ENCODE measurements at places on chromosomes 1 and 21.

GRCh38 chr1:166814611-166815010 lies 24.7 kb upstream of the POGK start:
- DNase-seq, result no peak

DNA sequence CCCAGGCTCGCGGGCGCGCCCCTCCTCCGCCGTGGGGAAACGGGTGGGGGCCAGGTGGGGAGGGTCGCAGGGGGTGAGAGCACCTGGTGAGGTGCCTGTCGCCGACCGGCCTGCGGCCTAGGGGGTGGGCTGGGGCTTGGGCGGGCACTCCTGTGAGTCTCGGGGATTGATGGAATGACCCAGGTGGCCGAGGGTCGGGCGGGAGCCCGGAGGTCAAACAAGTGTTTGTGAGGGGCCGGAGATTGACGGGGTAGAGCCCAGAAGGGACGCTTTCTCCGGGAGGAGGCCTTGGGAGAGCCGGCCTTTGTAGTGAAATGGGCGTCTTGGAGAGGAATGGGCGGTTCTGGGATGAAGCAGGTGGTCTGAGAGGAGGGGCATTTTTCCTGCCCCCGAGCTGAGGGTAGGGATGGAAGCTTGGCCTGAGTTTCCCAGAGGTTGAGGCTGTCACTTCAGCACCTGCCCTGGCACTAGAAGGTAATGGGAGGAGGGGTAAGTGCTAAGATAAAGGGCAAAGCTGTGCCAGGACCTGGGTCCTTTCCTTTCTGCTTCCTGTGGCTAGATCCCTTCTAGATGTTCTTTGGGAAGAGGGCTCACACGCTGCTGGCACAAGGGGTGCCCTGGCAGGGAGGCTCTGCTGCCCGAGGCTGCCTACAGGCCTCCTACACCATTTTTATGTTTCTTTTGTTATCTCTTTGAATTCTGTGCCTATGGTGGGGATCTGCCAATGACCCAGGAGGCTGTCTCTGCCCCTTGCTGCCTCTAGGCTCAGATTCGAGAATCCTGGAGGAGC lies 56.1 kb downstream of the NDUFS5 start:
- no peak for DNase-seq

- no peak for DNase-seq
Observed at GRCh38 chr1:32893198-32894018, 7.1 kb downstream of the HPCA start.

- no peak for DNase-seq
Observed at GRCh38 chr1:66374561-66375111, 159.3 kb upstream of the SGIP1 start.

DNA sequence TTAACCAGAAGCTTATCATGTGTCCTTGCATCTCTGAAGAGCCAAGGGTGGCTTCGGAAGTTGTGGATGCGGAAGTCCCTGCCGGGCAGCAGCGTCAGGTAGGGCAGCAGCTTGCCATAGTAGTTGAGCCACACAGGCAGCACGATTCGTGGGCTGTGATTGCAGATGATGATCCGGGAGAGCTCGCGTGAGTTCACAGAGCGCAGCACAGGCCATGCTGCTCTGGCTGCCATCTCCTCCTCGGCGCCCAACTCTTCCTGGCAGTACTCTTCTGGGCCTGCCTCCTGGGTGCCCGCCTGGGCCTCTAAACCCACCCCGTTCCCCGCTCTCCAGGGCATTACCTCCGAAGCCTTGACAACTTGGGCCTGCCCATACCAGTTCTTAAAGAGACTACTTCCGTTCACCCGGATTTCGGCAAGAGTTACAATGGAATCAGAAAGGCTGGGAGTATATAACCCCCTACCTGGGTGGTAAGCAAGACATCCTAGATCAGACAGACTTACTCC lies at the start of gene VHLL:
VHLL (minus strand) TSS at position 456 of the 506 bp plus-strand sequence; CDS start at position 338, 118 bp downstream.
- DNase-seq, result no peak

GRCh38 chr1:215718575-215719287 lies 151.6 kb downstream of the KCTD3 start:
- no peak for DNase-seq

GRCh38 chr21:16377120-16377658 lies 647.4 kb downstream of the USP25 start:
- no peak for DNase-seq

GRCh38 chr1:194256010-194256409 lies 1069.6 kb upstream of the B3GALT2 start:
- DNase-seq, result no peak

DNA sequence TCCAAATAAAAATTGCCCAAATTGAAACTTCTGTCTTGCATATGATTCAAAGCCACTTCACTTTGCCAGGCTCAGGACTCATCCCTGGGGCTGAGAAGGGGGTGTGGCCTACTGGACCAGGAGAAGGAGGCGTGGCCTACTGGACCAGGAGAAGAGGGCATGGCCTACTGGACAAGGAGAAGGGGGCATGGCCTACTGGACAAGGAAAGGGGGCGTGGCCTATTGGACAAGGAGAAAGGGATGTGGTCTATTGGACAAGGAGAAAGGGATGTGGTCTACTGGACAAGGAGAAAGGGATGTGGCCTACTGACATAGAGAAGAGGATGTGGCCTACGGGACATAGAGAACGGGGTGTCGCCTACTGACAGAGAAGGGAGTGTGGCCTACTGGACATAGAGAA lies 405.3 kb downstream of the RRAGC start:
- DNase-seq, result no peak

GRCh38 chr1:2953688-2954285 lies 67.5 kb upstream of the ACTRT2 start:
- no peak for DNase-seq

- DNase-seq, result no peak
Observed at GRCh38 chr1:154578058-154578418, 10.5 kb downstream of the CHRNB2 start.

DNA sequence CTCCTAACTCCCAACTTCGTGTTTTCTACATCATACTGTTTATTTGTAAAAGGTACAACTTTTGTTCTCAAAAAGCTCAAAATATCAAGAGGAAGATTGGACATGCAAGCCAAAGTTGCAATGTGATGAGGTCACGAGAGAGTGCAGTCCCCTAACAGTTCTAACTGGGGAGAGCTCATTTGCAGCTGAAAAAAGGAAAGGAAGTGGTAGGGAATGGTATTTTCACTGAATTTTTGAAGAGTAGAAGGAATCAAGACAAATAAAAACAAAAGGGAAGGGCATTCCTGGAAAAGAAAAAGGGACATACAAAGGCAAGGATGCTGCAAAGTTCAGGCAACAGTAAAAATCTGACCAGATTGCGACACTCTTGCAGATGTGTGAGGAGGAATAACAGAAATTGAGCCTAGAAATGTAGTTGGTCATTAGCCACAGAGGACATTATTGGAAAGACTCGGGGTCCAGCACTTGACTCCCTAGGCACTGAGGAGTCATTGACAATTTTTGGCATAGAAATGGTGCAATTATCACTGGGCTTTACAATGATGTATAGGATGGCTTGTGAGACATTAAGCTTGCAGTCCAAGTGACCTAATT lies 67.9 kb downstream of the TBX15 start:
- no peak for DNase-seq

DNA sequence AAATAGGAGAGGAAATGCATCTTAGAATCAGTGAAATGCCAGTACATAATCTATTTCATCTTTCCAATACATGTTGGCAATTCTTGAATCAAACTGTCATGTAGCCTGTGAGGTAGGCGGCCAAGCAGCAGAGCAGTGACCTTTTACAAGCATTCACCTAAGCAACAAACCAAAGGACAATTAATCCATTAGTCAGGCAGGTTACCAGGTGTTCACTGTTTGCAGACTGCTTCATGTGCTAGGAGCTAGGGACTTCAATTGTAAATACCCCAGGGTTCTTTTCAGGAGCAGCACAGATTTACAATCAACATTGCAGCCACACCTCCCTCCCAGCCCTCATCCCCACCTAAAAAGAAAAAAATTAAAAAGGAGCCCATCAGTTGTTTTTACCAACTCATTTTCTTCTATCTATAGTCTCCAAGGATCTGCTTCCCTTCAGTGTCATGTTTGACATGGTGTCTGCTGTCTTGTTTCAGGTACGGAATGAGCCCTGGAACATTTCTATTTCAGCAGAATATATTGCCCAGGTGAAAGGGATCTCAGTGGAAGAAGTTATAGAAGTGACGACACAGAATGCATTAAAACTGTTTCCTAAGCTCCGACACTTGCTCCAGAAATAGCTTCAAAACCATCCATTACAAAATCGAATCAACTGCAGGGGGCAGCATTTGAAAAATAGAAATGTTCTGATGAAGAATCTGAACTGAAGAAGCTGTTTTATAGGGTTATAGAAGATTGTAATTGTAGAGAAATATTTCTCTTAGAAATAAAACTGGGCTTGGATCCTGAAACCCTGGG lies 23.0 kb downstream of the TATDN3 start:
- DNase-seq, result peak; percentile 67

DNA sequence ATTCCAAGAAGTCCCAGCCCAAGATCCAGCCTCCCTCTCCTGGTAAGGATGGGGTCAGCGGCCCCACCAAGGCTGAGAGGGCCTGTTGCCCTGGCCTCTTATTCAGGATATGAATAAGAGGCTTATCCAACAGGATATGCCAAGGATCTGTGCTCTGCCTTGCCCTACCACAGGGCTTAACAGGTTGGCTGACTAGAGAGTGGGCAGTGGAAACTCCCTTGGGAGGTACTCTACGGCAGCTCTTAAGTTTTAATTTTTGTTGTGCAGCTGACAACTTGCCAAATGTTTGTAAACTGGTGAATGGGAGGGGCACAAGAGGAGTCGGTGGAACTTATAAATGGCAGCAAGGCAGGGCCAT lies 16.5 kb upstream of the PIGV start:
- DNase-seq, result no peak

GRCh38 chr1:33338048-33338439 lies 17.1 kb upstream of the A3GALT2 start:
- DNase-seq, result no peak

GRCh38 chr1:33346927-33347649 lies 26.2 kb upstream of the A3GALT2 start:
- no peak for DNase-seq

DNA sequence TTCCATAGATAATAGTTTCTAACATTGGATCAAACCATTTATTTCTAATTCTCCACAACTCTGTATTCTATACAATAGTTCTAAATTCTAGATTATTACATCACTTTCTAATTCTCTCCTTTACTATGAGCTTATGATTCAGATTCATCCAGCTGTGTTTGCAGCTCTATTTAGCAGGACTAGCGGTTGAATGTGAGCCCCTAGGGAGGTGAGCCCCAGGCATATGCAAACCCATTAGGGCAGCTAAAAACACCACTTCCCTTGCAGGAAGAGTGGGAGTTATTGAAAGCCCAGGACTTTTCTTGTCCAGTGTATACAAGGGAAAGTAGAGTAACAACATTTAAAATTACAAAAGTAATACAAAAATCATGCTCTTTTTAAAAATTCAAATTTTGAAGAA lies 56.9 kb downstream of the KRTAP19-8 start:
- peak; percentile 18 for DNase-seq

- DNase-seq, result no peak
Observed at GRCh38 chr1:173920861-173921260, 3.7 kb upstream of the SERPINC1 start.

DNA sequence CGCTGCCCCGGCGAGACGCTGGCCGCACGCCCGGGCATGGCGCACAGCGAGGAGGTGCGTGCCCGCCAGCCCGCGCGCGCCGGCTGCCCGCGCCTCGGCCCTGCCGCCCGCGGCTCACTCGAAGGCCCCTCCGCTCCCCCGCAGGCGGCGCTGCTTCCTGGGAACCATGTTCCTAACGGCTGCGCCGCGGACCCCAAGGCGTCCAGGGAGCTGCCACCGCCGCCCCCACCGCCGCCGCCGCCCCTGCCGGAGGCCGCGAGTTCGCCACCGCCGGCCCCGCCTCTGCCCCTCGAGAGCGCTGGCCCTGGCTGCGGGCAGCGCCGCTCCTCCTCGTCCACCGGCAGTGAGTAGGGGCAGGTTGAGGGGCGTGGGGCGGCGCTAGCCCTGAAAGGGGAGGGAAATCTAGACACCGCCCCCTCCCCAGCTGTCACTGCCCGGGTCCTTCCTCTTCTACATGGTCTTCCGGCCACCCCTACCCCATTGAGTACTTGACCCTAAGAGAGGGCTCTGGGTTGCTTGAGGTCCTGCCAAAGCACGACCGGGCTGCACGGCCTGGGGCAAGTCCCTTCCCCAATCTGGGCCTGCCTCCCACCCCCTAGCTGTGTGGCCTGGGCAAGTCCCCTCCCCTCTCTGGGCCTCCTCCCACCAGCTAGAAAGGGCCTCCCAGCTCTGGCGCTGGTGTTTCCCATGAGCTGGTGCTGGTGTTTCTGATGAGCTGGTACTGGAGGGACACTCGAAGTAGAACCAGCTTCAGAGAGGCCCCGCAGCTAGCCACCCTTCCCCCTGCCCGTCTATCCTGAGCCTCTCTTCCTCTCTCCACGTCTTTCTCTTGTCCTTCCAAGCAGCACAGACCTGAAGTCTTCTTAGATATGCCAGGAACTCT lies 17.0 kb downstream of the TNFRSF25 start:
- DNase-seq, result no peak

DNA sequence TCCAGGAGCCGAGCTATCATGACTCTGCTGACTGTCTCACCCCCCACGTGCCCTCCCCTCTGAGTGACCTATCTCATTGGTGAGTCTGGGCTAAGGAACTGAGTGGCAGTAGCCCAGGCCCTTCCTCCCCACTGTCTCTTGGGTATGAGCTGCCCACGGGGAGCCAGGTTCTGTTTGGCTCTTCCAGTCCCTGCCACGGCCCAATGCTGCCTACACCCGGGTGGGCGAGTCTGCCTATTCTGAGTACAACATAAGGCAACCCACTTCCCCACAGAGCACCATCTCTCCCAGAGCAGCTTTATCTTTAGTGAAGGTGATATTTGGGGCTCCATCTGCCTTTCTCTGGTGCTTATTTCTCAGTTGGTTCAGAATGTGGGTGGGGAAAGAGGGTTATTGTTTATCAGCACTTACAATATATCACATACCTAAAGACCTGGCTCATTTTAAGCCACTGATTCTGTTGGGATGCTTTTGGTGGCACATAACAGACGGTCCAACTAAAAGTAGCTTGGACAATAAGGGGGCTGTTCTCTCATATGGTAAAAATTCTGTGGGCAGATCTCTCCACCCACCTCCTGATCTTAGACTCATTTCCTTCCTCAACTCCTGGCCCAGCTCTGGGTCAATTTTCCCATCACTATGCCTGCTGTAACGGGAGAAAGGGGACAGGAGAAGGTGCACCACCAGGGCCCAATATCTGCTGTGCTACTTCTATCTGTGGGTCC lies 27.7 kb upstream of the VWA5B1 start:
- no peak for DNase-seq

- DNase-seq, result no peak
Observed at GRCh38 chr21:34606621-34607020, 8.3 kb downstream of the RCAN1 start.

DNA sequence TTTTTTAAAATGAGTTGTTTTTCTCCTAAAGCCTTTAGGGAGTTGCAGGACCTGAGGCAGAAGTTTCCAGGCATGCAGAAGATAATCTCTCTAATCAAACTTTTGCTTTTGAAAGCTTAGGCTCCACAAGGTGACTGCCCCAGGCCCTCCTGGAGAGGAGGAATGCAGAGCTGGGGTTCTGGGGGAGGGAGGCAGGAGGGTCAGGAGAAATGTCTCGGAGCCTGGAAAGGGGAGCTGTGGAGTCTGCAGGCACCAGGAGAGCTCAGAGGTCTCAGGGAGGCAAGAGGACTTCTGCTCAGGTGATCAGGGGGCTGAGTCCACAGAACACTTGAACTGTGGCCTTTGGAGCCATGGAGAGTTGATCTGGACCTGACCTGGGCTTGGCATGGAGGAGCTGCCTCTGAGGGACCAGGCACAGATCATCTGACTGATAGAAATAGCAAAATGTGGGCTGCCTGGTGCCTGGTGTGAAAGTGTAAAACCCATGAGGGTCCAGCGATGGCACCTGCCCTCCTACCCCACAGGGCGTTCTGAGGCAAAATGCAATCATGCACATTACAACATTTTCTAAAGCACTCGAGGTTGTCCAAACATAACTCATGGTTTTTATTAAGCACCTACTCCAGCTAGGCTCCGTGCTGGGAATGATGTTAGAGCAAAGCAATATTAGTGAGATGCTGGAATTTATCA lies 10.0 kb upstream of the ABCG1 start:
- no peak for DNase-seq
